Stimulated activated CD4-positive, alpha-beta T cell treated with anti-CD3 and anti-CD28 coated beads, TNF-alpha, amount 100 ng/mL, for 1 hour (primary cell): ENCODE measurements at places on chromosomes 6 and 20.

- no peak for DNase-seq
Observed at GRCh38 chr6:147262946-147263345, 58.7 kb downstream of the STXBP5 start.

- DNase-seq = no peak
Observed at GRCh38 chr6:76057469-76057868, 15.0 kb downstream of the IMPG1 start.

GRCh38 chr20:58713801-58714339 lies 21.3 kb downstream of the NPEPL1 start:
- DNase-seq = no peak

- no peak for DNase-seq
Observed at GRCh38 chr6:162971356-162971755, 243.6 kb downstream of the PACRG start.

- no peak for DNase-seq
Observed at GRCh38 chr20:57313951-57314350, 15.7 kb upstream of the SPO11 start.

DNA sequence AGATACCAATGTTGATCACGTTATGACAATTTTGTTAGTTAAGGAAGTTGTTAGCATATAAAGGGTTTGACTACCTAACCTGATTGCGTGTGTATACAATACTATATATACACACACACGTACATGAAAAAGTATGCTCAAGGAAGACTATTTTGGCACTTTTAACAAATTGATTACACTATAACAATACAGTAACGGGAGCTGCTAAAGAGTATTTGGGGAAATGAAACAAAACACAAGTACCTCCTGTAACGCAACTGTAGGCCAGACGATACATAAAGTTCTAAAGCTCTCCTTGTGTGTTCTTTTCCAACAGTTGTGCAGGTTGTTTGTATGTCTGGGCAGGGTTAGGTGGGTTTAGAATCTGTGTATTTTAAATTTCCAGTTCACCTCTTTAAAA lies 98.7 kb downstream of the PLEKHG1 start:
- DNase-seq = no peak

- DNase-seq = no peak
Observed at GRCh38 chr6:99369533-99369932, 20.1 kb upstream of the FAXC start.

DNA sequence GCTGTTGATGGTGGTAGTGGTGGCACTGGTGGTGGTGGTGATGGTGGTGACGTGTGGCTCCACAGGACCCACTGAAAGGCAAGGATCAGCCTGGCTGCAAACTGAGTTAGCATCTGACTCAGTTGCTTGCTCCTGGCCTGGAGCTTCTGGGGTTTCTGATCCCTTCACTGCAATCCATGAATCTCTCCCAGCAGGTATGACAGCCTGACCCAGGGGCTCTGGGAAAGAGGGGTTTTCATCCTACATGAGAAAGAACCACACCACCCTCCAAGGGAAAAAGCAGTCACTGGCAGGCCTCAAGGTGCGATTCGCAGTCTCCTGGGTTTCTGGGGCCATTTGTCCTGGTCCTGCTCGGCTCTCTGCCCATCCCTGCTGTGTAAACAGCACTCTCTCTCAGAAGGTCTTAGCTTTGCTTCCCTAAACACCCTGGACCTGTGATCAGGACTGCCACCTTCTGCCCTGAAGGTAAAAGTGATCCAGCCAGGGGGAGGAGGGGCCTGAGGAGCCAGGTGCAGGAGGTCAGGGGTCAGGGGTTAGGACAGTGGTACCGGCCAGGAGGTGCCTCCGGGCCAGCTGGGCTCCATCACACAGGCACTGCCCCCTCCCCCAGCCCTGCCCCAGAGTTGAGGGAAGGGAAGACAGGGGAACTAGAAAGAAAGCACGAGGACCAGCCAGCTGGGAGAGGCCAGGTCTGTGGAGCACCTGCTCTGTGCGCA lies 152.0 kb downstream of the BMP7 start:
- no peak for DNase-seq

DNA sequence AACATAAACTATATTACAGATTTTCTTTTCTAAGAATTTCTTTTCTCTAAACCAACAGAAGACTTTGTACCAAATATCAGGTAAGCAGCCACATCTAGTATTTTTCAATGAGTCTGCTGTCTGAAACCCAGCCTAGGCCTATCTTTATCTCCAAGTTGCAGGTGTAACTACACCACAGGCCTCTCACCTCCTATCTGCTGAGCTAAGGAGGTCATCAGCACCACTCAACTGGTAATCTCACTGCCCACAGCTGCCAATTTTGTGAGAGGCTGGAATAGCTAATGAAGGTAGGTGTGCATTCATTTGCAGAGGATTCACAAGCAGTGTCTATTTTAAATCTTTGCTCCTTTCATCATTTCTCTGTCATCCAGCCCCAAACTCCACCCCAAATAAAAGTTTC lies 584.8 kb downstream of the HDGFL1 start:
- no peak for DNase-seq

DNA sequence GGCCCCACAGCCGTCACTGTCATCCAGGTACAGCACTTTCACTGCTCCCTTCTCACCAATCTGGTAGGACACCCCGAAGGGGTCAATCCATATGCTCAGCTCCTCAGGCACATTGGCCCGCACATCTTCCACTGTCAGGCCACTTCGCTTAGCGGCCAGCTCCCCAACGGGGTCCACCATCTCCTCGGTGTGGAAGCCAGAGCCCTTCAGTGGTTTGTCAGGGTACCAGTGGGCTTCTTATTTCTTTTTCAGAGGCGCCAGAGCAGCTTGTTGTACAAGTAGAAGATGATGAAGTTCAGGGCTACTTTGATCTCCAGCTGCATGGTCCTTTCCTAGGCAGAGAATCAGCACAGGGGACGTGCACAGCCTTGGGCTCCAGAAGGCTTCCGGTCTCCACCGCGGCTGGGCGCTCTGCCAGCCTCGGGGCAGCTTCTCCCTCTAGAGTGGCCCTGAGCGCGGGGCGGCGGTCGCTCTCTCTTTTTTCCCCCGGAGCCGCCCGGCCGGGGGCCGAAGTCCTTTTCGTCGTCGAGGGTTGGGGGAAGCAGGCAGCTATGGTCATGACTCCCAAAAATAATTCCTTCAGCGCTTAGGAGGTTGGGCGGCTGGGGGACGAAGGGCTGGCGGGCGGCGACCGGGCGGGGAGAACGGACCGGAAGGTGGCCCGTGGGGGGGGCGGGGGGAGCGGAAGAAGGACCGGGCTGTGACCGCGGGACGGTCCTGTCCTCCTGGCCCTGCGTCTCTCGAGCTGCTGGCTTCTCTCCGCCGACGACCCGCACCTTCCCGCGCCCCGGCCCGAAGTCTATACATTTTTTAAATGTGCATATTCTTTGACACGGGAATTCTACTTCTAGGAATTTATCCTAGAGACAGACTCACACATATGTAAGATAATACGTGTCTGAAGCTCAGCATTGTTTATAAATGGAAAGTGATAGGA lies 6.5 kb upstream of the ZSCAN9 start:
- no peak for DNase-seq

DNA sequence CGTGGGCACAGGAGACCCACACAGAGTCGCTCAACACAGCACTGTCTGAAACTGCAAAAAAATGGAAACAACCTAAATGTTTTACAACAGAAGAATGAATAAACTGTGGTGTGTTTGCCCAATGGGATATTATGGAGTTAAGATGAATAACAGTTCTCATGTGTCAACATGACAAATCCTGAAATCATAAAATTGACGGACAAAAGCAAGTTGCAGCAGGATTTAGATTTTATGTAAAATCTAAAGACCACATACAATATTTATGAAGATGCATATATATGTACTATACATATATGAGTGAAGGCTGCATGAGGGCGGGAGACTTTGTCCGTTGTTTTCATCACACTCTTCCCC lies 79.7 kb downstream of the GRM4 start:
- no peak for DNase-seq

GRCh38 chr20:1949347-1950100 lies 44.3 kb downstream of the PDYN start:
- DNase-seq = no peak

GRCh38 chr20:38551056-38551626 lies 29.9 kb upstream of the ADIG start:
- DNase-seq = no peak

DNA sequence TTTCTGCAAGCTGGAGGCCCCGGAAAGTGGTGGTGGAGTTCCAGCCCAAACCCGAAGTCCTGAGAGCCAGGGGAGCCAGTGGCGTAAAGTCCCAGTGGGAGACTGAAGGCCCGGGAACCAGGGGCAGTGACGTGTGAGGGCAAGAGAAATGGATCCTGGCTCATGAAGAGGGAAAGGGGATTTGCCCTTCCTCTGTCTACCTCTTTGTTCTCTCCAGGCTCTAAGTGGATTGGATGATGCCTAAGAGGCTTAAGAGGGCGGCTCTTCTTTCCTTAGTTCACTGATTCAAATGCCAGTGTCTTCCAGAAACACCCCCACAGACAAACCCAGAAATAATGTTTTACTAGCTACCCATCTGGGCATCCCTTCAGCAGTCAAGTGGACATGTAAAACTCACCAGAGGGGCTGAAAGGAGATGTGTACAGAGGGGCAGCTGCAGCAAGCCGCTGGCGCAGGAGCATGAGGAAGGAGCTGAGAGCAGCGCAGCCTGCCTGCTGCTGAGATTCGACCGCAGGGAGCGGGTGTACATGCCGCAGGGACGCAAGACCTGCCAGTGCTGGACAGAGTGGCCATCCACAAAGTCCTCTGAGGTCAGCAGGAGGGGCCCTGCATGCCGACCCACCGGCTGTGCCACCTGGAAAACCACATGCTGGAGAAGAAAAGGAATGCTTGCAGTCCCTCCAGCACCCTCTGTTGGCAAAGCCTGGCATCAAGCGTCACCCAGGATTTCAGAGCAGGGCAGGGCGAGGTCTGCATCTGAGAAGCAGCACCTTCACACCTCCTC lies 29.5 kb downstream of the CDYL start:
- DNase-seq = no peak

DNA sequence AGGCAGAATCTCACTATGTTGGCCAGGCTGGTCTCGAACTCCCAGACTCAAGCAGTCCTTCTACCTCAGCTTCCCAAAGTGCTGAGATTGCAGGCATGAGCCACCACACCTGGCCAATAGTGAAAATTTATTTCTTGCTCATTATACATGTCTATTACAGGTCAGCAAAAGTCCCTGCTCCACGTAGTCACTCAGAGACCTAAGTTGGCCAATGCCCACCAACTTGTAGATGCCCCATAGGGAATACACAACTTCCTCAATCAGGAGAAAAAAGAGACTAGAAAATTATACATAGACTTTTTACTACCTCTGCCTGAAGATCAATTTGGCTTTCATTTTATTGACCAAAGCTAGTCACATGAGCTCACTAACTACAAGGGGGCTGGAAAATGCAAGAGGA lies 22.0 kb upstream of the CGA start:
- no peak for DNase-seq

DNA sequence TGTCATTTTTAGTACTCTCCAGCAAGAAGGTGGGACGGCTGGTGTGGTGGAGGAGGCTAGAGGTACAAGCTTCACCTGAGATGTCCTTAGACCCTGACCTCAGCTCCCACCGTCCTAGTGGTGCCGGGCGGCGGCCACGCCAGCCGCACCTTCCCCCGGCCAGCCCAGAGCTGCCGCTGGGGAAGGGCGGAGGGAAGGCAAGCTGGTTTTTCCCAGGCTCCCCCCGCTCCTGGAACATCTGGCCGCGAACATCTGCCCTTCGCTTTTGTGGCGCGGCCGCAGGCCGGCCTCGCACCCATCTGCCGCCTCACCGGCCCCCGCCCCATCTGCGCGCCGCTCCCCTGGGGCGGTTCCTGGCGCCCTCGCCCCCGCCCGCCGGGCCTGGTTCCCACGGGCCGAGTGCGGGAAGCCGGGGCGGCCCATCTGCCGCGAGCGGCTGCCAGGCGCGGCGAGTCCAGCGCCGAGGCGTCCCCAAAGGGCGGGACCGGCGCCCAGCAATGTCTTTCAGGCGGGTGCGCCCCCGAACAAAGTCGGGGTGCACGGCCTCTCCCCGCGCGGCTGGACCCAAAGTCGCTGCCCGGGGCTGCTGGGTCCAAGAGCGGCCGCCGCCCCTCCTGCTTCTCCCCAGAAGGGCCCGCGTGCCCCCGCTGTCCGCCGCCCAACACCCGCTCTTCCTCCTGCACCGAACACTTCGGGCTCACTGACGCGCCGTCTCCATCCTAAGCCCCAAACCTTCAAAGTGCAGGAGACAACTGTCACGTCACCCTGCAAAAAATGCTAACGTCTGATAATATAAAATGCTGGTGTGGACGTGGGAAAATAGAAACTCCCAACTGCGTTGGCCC lies 17.3 kb upstream of the ID1 start:
- DNase-seq = no peak

- DNase-seq = no peak
Observed at GRCh38 chr6:36858407-36858981, 16.1 kb downstream of the PPIL1 start.

DNA sequence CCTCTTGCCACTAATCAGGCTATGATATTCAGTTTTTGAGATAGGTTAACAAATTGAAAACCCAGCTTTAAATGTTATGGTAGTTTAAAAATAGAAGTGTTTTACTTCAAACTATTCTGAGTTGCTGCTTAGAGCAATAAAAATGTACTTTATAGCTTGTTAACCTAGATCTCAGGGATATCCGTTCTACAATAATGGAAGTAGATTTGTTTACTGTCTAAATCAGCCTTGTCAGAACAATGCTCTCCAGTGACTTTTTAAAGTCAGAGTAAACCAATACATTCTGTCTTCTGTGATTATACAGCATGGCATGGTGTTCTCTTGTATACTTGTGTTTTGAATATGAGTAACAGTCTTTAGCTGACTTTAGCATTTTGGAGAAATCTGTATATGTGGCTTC lies 161.5 kb downstream of the PACRG start:
- DNase-seq = no peak

- no peak for DNase-seq
Observed at GRCh38 chr6:137873273-137873762, 6.3 kb downstream of the TNFAIP3 start.

- DNase-seq = no peak
Observed at GRCh38 chr6:36519352-36519751, 27.9 kb downstream of the STK38 start.
